Suppressor macrophage (primary cell): ENCODE measurements at places on chromosomes 11 and 22.
A peak's percentile ranks its signal among the peaks of the same experiment; 100 is the strongest.

DNA sequence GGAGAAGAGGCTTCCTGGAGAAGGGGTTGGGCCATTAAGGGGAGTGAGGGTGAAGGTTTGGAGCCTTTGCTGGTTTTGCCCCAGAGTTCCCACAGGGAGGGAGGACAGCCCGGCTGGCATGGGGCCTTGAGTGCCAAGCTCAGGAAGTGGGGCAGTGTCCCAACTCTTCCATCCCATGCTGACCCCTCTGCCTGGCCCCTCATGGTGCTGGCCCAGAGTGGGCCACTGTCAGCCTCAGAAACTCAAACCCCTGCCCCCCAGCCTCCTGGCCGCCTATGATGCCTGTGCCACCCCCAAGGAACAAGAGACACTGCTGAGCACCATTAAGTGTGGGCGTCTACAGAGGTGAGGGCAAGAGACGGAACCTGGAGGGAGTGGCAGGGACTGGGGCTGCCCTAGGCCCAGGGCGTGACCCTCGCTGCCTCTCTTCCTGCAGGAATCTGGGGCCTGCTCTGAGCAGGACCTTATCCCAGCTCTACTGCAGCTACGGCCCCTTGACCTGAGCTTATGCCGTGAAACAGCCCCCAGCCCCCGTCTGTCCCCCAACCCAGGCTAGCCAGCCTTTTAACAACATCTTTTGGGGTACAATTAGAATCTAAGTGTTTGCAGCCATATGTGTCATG, 5.4 kb downstream of the MUS81 start:
- no peak for DNase-seq

GRCh38 chr11:8015753-8016239, 28.7 kb downstream of the EIF3F start:
- no peak for DNase-seq

DNA sequence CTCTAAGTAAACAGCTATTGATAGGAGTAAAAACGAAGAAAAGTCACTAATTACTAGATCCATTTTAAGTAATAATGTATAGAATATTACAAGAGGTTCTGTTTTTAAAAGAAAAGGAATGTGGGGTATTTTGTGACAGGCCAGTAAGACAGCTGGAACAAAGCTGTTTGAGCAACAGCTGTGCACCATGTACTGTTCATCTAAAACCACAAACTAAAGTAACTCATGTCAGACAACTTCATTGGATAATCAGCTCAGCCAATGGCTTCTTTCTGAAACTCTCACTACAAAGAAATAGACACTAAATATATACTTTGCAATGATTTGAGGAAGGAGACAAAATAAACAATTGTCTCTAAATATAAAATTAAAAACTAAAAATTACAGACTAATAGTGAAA, 16.1 kb downstream of the RRAS2 start:
- no peak for DNase-seq

DNA sequence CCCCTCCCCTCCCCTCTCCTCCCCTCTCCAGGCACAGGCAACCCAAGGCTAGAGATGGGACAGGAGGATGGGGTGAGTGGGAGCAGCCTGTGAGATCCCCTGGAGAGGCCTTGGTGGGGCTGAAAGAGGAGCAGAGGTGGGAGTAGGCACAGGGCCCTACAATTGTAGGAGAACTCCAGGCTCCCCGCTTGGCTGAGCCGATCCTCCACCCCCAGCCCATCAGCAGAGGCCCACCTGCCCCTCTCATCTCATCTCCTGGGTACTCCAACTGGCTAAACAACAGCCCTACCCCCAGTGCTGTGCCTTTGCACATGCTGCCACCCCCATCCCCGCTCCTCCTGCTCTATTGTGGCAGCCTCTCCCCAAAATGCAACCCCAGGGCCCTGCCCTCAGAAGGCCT, 52.0 kb upstream of the A4GALT start:
- DNase-seq = no peak

DNA sequence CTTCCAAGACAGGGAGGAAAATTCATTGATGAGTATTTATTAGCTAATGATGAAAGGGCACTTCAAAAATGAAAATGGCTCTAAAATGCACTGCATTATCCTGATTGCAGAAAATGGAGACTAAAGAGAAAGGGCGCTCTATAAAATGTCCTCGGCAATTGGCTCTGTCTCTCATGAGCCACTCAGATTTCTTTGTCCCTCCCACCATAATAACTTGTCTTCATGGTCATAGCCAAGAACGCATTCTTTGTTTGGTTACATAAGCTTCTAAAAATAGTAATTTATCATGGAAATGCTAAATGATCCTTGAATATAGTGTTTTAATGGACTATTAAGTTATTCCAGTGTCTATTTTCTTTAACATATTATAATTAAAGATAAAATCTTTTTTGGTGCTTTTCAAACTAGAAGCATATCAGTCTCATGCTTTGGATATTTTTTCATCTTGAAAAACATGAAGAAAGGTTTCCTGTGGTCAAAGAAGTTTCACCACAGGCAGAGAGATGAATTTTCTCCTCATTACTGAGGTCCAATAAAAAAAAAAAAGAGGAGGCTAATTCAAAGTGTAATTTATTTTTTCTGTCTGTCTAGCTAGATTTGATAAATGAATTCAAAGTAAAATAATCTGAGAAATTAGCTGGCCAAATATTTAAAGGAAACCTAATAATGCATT, 238.1 kb upstream of the BLID start:
- DNase-seq = no peak

GRCh38 chr11:65429724-65430405, 7.3 kb downstream of the NEAT1 start:
- peak; percentile 68 for DNase-seq

- DNase-seq = no peak
Measured at GRCh38 chr11:43797337-43797736, 83.3 kb upstream of the ALKBH3 start.

GRCh38 chr11:3949125-3949524, 93.7 kb downstream of the STIM1 start:
- no peak for DNase-seq

DNA sequence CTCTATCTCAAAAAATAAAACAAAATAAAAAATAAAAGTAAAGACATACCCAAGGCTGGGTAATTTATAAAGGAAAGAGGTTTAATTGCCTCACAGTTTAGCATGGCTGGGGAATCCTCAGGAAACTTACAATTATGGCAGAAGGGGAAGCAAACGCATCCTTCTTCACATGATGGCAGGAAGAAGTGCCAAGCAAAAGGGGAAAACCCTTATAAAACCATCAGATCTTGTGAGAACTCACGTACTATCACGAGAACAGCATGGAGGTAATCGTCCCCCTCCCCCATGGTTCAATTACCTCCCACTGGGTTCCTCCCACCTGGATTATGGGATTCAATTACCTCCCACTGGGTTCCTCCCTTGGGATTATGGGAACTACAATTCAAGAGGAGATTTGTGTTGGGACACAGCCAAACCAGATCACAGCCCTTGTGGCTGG, 8.3 kb upstream of the SSTR3 start:
- DNase-seq = peak; percentile 39

GRCh38 chr11:116986521-116987105, 111.6 kb downstream of the SIK3 start:
- DNase-seq = peak; percentile 60

GRCh38 chr11:119044708-119045107, 12.3 kb downstream of the HYOU1 start:
- no peak for DNase-seq

GRCh38 chr22:17974087-17974486, 50.3 kb downstream of the MICAL3 start:
- no peak for DNase-seq

DNA sequence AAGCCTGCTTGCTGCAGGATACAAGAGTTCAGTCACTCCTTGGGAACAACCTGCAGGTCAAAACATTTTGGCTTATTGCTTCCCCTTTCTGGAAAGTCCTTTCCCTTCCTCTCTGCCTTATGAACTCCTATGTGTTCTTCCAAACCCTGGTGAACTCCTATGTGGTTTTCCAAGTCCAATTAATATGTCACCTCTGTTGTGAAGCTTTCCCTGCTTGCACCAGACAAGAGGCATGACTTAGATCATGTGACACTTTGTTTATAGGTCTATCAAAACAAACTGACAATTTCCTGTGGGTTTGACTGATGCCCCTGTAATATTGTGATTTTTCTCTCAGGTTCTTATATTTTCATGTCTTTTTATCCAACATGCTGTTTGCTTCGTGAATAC, 64.2 kb downstream of the ENDOD1 start:
- DNase-seq = peak; percentile 15

DNA sequence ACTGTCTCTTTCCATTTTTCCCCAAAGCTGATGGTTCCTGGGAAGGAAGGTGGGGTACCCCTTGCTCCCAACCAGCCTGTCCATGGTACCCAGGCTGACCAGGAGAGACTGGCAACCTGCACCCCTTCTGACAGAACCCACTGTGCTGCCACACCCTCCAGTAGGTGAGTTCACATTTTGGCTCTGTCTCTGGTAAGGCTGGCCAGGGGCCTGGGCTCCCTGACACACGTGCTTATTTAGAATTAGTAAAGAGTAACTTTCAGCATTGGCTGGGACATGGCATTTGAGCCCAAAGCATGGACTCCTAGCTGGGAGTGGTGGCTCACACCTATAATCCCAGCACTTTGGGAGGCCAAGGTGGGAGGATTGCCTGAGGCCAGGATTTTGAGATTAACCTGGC, 35.1 kb downstream of the ARHGAP1 start:
- DNase-seq = no peak

GRCh38 chr11:76793391-76794291, 10.5 kb downstream of the TSKU start:
- no peak for DNase-seq

DNA sequence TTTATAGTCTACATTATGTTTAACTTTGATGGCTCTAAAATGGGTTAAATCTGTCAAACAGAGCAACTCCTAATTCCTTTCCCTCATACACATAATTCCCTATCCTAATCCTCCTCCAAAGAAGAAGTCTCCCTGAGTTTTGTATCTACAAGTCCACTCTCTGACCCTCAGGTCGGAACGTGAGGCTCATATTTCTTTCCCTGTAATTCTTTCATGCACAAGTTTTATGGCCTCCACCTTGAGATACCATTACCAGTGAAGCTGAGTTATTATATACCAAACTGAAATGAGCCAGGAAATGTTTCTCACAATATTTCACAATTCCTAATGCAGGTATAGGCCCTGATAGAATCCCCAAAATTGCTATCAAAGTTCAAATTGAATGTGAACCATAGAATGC, 106.4 kb downstream of the CASP12 start:
- no peak for DNase-seq

- no peak for DNase-seq
Measured at GRCh38 chr11:33674035-33674814, 26.4 kb downstream of the C11orf91 start.

DNA sequence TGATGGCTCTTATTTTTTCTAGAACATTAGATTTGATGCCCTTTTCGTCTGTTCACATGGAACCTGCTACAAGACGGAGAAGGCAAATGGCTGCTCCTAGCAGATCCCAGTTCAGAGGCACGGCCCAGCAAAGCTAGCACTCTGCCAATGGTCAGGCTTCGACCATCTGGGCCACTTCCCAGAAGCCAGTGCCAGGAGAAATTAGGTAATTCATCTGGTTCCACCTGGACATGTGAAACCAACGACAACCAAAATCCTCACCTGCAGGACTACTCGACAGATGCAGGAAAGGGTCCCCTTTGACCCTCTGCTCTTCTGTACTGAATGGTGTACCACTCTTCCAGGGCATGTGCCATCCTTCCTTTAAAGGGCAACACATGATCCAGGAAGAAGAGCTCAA, 25.4 kb downstream of the MICAL3 start:
- no peak for DNase-seq

DNA sequence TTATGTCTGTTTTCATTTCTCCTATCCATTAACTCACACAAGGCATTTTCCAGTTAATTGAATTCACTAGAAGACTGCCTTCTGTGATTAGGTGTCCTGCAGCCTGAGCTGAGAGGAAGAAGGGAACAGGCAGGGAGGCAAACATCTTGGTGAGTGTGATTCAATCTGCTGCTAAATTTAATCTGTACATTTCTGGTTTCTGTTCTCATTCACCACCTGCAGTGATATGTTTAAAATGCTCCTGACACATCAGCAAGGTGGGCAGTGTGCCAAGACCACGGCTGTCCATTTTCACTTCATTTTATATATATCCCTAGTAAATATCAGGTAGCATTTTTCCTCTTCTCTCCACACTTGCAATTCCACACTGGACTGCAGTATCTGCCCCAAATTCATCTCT, 416.5 kb downstream of the TMEM135 start:
- DNase-seq = no peak

- DNase-seq = no peak
Measured at GRCh38 chr11:45713573-45713972, 48.2 kb upstream of the CHST1 start.

DNA sequence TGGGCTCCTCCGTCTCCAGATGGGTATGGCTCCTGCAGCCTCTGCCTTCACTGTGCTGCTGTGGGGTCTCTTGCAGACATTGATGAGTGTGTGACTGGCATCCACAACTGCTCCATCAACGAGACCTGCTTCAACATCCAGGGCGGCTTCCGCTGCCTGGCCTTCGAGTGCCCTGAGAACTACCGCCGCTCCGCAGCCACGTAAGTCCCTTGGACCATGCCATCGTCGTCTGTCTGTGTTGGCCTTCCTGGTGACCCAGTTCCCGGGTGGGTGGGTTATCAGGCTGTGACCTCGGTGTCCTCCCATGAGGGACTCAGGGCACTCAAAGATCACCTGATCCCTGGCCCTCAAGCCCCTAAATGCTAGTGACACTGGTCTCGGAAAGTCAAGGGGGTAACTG, 47.7 kb downstream of the FBLN1 start:
- DNase-seq = no peak

DNA sequence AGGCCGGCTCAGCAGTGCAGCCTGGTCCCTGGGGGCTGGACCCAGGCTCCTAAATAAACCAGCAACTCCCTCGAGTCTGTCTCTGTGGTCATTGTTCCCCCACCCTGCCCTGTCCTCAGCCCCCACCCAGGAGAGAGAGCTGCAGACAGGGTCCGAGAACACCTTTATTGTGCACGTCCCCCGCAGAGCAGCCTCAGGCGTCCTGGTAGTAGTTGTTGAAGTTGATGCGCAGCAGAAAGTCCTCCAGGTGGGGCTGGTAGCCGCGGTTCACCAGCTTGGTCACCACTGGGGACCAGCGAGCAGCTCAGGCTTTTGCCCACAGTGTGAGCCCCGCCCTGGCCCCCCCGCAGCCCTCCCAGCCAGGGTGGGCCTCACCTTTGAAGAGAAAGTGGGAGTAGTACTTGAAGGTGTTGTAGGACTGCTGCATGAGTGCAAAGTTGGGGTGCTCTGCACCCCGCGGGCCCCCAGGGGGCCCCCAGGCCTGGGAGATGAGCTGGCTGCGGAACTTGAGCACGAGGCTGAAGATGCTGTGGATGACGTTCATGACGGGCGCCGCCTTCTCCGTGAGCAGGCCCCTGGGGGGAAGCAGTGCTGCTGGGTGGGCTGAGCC, 16.8 kb downstream of the SELENOO start:
- DNase-seq = no peak

- DNase-seq = no peak
Measured at GRCh38 chr11:74689666-74690065, 41.6 kb downstream of the CHRDL2 start.

DNA sequence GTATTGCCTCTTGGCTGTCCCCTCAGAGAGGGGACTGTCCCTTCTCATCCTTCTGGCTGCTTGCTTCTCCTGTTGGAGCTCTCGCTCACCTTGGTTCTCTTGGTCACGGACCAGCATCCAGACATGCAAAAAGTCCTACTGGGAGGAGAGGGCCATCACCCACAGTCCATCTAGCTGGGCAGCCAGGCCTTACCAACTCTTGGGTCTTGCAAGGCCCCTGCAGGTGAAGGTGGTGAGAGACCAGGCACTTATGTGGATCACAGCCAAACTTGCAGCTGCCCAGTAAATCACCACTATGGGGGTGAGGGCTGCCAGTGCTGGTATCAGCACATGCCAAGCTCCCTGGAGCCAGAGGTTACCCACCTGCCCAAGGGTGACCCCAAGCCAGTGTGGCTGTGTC, 36.3 kb downstream of the KCNQ1OT1 start:
- no peak for DNase-seq
